ENCODE measurements at places on chromosomes 3 and 15. TPM values are rescaled to one million over a fixed set of nuclear protein-coding genes. Genes with fewer than 3 reads are reported as not detected.

Gene MYZAP
- total RNA-seq = 934 TPM

Gene LRRC31
- not detected for total RNA-seq

Gene KIF7
- total RNA-seq = 2.4 TPM

Gene GHRL
- 0.25 TPM for total RNA-seq

Gene SNRPA1
- total RNA-seq = 26.8 TPM

Gene ZIC1
- total RNA-seq = not detected

Gene C2CD4A
- total RNA-seq = not detected

Gene TRPM1
- not detected for total RNA-seq

Gene DPP8
- 39.9 TPM for total RNA-seq

Gene ACOX2
- total RNA-seq = 37.2 TPM

Gene PIF1
- 0.41 TPM for total RNA-seq

Gene RTP3
- not detected for total RNA-seq

Gene CHRM5
- not detected for total RNA-seq

Gene OSBPL10
- 6.4 TPM for total RNA-seq

Gene LMAN1L
- total RNA-seq = 8.1 TPM

Gene SLC12A1
- not detected for total RNA-seq

Gene C3orf85
- not detected for total RNA-seq

Gene PP2D1
- not detected for total RNA-seq

Gene KNL1
- total RNA-seq = 0.96 TPM

Gene CMTM8
- 5.7 TPM for total RNA-seq

Gene GABRR3
- total RNA-seq = not detected

Gene ZNF774
- 4.7 TPM for total RNA-seq

Gene GOLGA6L7
- total RNA-seq = not detected

Gene C3orf22
- total RNA-seq = not detected

Gene GOLGA6A
- not detected for total RNA-seq

Gene EIF4A2
- total RNA-seq = 468 TPM

Gene EPHB3
- 5.0 TPM for total RNA-seq

Gene SCN11A
- 0.05 TPM for total RNA-seq

Gene BNIP2
- 78.0 TPM for total RNA-seq

Gene PPARG
- total RNA-seq = 15.6 TPM

Gene TNFAIP8L3
- 6.0 TPM for total RNA-seq

Gene RTP4
- total RNA-seq = 0.93 TPM

Gene NR2E3
- total RNA-seq = not detected

Gene RHOV
- total RNA-seq = not detected

Gene KLHL40
- 0.22 TPM for total RNA-seq

Gene SYNM
- total RNA-seq = 378 TPM

Gene SPATA12
- not detected for total RNA-seq

Gene PLA2G4D
- total RNA-seq = not detected

Gene FBXL2
- 1.5 TPM for total RNA-seq

Gene MASP1
- total RNA-seq = 214 TPM
